Pancreas (tissue), 10 donors: ENCODE measurements at places on chromosomes 5 and 9. TPM values are rescaled to one million over a fixed set of nuclear protein-coding genes. Genes with fewer than 3 reads are reported as not detected.

Gene EPB41L4B
- polyA plus RNA-seq, result 37.0 TPM

Gene IL3
- not detected for polyA plus RNA-seq

Gene RETREG1
- 9.2 TPM for polyA plus RNA-seq

Gene PRXL2C
- polyA plus RNA-seq, result 8.6 TPM

Gene HCN1
- polyA plus RNA-seq, result 0.12 TPM

Gene FOXD4L6
- polyA plus RNA-seq, result 0.05 TPM

Gene RAB3C
- 3.0 TPM for polyA plus RNA-seq

Gene SPZ1
- not detected for polyA plus RNA-seq

Gene IRX2
- 1.8 TPM for polyA plus RNA-seq

Gene PPWD1
- polyA plus RNA-seq, result 40.4 TPM

Gene CYLC2
- not detected for polyA plus RNA-seq

Gene NUDT2
- polyA plus RNA-seq, result 32.6 TPM

Gene REEP2
- polyA plus RNA-seq, result 22.6 TPM

Gene ARID3C
- polyA plus RNA-seq, result not detected

Gene CNTNAP3B
- polyA plus RNA-seq, result 2.7 TPM

Gene MCTP1
- polyA plus RNA-seq, result 0.80 TPM

Gene CD14
- 11.8 TPM for polyA plus RNA-seq
